Right lobe of liver (tissue), 6 donors: ENCODE measurements at places on chromosomes 5 and 9.
A peak's percentile ranks its signal among the peaks of the same experiment; 100 is the strongest.

GRCh38 chr9:18857769-18858168 is 175.2 kb downstream of the SAXO1 start:
- no peaks in the 10 kb centered on the region for H3K36me3 ChIP-seq
- no peak overlapping the region for H3K4me3 ChIP-seq
- H3K27ac ChIP-seq = no peak overlapping the region
- no peaks in the 10 kb centered on the region for H3K27me3 ChIP-seq

- no peaks in the 10 kb centered on the region for H3K27me3 ChIP-seq
- H3K27ac ChIP-seq = no peak overlapping the region
- peak overlapping the region; percentile 23 for H3K4me3 ChIP-seq
- no peak for DNase-seq
Measured at GRCh38 chr5:37208883-37209797, 40.0 kb downstream of the CPLANE1 start.

- DNase-seq = no peak
- no peaks in the 10 kb centered on the region for H3K4me1 ChIP-seq
- H3K27ac ChIP-seq = no peak overlapping the region
- no peak overlapping the region for H3K4me3 ChIP-seq
- no peaks in the 10 kb centered on the region for H3K27me3 ChIP-seq
Measured at GRCh38 chr9:6790866-6791265, 33.1 kb downstream of the KDM4C start.

- no peak overlapping the region for H3K4me3 ChIP-seq
- H3K27ac ChIP-seq = no peak overlapping the region
- H3K27me3 ChIP-seq = no peaks in the 10 kb centered on the region
- peak; percentile 37 for DNase-seq
- H3K4me1 ChIP-seq = no peaks in the 10 kb centered on the region
Measured at GRCh38 chr5:1050423-1051365, 42.1 kb downstream of the NKD2 start.
